Mucosa of descending colon (tissue), 3 donors: ENCODE measurements at places on chromosomes 3 and 15. TPM values are rescaled to one million over a fixed set of nuclear protein-coding genes. Genes with fewer than 3 reads are reported as not detected.

The GOLGA6D gene
- not detected for total RNA-seq

The PLD1 gene
- 105 TPM for total RNA-seq

The SPATA12 gene
- not detected for total RNA-seq

The CNTN3 gene
- total RNA-seq, result 8.1 TPM

- DNase-seq, result no peak
These were observed 135.8 kb upstream of the ANKRD28 start for GRCh38 chr3:15933439-15934139.

DNA sequence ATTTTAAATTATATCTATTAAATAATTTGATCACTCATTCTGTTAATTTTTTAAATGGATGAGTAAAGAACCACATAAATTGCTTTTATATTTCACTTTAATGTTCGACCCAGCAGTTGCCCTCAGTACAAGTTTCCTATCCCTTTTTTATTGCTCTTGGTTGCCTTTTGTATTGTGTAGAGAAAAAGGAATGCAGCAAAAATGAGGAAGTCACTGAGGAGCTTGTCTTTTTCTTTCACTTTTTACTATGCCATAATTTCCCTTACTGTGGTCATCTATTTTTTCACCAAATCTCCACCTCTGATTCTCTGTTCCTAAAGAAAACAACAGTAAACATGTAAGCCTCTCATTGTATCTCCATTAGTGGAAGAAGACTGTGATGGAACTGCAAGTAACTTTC is 122.7 kb downstream of the B3GALNT1 start:
- DNase-seq, result no peak

DNA sequence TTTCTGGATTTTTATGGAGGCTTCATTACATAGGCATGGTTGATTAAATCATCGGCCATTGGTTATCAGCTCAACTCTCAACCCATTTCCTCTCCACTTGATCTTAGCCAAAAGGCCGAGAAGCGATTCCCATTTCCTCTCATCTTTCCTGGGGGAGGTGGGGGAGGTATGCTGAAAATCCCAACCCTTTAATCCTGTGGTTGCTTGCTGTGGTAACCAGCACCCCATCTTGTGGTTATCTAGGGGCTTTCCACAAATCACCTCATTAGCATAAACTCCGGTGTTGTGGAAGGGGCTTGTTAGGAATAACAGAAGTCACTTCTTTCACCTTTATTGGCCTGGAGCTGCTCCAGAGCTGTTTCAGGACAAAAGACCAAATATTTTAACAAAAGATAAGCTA is 20.9 kb downstream of the PDE8A start:
- DNase-seq, result no peak

DNA sequence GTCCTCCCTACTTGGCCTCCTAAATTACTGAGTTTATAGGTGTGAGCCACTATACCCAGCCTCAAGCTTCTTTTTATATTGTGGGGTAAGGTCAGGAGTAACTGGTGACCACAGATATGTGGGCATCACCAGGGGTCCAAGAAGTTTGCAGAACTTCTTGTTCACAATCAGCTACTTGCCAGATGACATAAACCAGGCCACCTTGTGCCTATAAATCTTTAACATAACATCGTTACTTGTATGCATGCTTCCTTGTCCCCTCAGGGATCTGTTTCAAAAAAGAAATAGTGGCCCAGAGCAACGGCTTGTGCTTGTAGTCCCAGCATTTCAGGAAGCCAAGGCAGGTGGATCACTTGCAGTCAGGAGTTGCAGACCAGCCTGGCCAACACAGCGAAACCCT is 115.1 kb upstream of the FAM174B start:
- no peak for DNase-seq

DNA sequence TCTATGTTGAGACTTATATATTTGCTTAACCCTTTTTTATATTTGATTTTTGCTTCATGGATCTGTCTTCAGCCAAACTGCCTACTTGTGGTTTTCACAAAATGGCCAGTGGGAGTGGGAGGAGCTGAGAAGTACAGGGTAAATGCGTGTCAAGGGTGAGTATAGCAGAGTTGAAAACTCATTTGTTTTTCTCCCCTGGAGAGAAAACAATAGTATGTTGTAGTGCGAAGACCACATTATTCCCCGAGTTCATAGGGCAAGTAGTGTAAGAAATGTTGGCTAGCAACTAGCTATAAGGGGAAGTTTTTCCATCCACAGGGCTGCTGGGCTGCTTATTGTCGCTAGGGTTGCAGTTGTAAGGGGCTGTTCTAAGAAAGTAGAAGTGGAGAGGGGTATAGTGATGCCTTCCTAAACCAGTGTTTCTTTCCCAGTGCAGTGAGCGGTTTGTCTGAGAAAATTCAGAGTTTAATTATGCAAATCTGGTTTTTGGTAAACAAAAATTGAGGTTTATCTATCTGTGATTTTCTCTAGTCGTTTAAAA is 153.8 kb upstream of the AZI2 start:
- no peak for DNase-seq

- peak; percentile 57 for DNase-seq
These were observed 30.0 kb downstream of the XXYLT1 start for GRCh38 chr3:195240939-195241338.

GRCh38 chr3:40490916-40491315 is 14.0 kb downstream of the ZNF619 start:
- no peak for DNase-seq

DNA sequence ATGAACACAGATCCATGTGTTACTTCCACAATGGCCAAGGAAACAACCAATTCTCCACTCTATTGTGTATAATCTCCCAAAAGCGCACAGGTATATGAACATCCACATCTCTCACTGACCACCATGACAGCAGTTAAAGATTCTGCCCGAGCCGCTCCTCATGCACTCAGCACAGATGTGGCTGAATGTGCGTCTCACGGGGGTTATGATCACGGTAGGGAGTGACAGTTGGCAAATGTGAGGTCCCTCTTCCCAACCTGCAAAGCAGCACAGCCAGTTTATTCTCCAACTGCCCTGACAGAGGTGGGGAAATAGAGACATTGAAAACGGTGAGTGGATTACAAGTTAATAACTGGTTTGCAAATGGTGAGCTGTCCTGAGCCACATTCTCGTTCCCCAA is 17.6 kb downstream of the FOXP1 start:
- DNase-seq, result no peak
